Activated T-helper 2 cell treated with anti-CD3 and anti-CD28 coated beads, Interferon-gamma antibody, Interleukin-2, Interleukin-4, amounts not matched to agents 10 μg/mL and 5 μg/mL and 100 μg/mL, durations not matched to agents 14 hours and 24 hours and 36 hours (primary cell): ENCODE measurements at places on chromosomes 16 and 17. TPM values are rescaled to one million over a fixed set of nuclear protein-coding genes. Genes with fewer than 3 reads are reported as not detected.

DNA sequence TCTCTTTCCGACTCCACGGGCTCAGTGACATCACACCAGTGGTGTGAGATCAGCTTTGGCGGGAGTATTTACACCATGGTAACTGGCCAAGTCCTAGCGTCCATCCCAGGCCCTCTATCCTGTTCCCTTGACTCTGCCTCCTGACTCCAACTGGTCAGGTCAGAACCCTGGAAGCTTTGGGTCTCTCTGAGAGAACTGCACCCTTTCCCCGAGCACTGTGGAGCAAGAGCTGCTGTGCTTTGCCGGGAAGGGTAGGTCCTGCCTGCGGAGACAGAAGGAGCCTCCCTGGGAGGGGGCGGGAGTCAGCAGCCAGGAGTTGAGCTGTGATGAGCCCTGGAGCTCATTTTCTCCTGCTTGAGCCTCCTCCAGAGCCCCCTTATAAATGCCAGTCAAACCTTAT, 212.1 kb upstream of the TNRC6C start:
- H3K36me3 ChIP-seq = no peaks in the 10 kb centered on the region
- DNase-seq = no peak
- H3K27me3 ChIP-seq = peaks cover under 1% of the 10 kb centered on the region
- H3K27ac ChIP-seq = no peak overlapping the region

- no peak for DNase-seq
- H3K27me3 ChIP-seq = no peaks in the 10 kb centered on the region
- H3K4me3 ChIP-seq = peak overlapping the region; percentile 72
- no peak overlapping the region for H3K27ac ChIP-seq
Observed at GRCh38 chr17:60602871-60603270, 2.9 kb downstream of the PPM1D start.

The KDM8 gene
- total RNA-seq = 13.5 and 17.3 TPM in 2 replicates

GRCh38 chr16:68480084-68480995, 32.0 kb upstream of the SMPD3 start:
- no peak for DNase-seq
- H3K27me3 ChIP-seq = peaks cover 29% of the 10 kb centered on the region
- H3K36me3 ChIP-seq = no peaks in the 10 kb centered on the region
- H3K4me1 ChIP-seq = no peaks in the 10 kb centered on the region
